Stimulated activated CD8-positive, alpha-beta memory T cell treated with anti-CD3 and anti-CD28 coated beads, Interleukin-15, amount 100 ng/mL, for 4 hours (primary cell): ENCODE measurements at places on chromosomes 4 and X.

- DNase-seq: no peak
Observed at GRCh38 chr4:79317711-79318110, 8.2 kb downstream of the NAA11 start.

DNA sequence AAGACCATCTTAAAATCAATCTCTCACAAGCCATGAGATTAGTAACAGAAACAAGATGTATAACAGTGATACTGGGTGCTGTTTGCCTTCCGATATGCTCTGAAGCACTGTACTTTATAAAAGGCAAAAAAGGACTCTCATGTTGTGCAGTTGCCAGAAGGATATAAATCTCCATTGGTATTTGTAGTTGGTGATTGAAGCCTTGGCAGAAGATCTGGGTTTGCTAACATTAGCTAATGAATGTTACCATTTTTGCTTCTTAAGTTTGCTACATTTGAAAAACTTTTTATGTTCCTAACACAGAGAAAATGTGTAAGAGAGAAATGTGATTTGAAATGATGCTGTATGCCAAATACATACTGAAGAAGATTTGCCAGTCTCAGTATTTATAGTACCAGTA is 44.4 kb downstream of the RAP1GDS1 start:
- no peak for DNase-seq

- DNase-seq: no peak
Observed at GRCh38 chr4:150581641-150582051, 305 bp upstream of the MAB21L2 start.

- DNase-seq: no peak
Observed at GRCh38 chr4:62210486-62210885, 1010.4 kb downstream of the ADGRL3 start.

DNA sequence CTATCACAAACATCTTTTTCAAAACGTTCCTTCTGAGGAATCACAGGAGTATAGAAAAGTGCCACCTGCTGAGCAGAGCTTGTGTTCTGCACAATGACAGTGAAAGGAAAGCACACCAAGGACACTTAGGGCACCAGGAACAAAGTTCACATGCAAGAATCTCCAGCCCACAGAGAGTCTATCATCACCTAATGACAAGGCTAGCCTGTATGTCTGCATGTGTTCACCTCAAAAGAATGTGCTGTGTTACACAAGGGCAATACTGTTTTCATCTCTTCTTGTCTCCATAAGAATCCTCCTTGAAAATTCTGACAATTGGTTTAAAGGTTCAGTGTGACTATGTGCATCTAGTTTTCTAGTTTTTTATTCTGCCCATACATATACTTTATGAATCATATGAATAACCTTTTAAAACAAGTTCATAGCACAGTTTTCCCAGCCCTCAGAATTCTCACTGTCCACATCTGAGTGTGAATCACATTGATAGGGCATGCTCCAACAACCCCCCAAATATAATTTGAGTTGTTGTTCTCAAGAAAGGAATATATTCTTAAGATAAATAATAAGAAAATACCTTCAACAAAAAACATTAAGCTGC is 118.0 kb downstream of the PWWP3B start:
- DNase-seq: no peak

- DNase-seq: no peak
Observed at GRCh38 chr4:41156574-41156973, 57.8 kb downstream of the APBB2 start.

- no peak for DNase-seq
Observed at GRCh38 chr4:73387552-73387951, 16.5 kb upstream of the ALB start.

DNA sequence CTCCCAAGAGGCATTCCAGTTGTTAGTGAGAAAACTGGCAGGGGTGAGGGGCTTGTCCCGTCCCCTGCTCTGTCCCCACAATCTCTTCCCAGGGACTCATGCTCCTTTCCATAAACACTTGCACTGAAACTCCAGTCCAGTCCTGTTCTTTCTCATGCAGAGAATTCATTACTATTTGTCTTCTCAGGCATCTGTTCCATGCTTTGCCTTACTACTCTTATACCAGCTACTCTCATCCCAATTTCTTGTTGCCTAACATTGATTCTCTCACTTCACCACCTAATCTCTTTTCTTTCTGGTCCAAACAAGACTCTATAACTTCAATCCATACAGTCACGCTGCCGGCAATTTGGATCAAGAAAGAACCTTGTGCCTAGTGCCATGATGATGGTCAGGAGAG is 97.1 kb upstream of the VEGFC start:
- DNase-seq: no peak

- DNase-seq: no peak
Observed at GRCh38 chr4:154529728-154530519, 20.3 kb downstream of the PLRG1 start.

DNA sequence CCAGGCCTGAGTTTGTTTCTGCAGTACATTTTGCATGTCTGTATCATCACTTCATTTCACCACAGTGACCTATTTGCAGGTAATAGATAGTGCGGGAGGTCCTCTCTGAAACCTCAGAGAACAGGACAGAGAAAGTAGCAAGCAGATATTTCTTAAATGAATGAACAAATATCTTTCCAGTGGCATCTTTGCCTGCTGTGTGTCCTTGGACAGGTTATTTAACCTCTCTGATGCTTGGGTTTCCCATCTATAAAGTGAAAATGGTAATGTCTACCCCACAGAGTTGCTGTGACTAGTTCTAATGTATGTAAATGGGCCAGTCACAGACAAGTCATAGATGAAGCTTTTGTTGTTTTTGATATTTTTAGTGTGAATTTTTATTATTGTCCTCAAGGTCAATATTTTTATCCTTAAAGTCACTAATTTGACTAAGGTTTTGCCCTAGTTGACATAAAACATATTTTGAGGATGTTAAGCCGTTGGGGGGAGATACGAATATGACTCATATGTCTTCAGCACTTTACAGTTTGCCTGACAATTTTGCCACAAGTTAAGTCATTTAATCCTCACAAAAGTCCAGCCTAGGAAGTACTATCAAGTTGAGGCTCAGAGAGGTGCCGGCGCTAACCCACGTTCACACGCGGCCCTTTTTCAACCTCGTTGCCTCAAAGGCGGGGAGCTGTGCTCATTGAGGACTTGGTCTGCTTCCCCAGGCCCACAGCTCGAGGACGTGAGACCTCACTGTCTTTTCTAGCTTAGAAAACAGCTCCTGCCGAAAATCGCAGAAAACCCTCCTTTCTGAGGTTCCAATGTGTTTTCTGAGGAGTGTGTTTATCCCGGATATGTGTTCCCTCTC is 126.7 kb upstream of the STX18 start:
- DNase-seq: no peak

DNA sequence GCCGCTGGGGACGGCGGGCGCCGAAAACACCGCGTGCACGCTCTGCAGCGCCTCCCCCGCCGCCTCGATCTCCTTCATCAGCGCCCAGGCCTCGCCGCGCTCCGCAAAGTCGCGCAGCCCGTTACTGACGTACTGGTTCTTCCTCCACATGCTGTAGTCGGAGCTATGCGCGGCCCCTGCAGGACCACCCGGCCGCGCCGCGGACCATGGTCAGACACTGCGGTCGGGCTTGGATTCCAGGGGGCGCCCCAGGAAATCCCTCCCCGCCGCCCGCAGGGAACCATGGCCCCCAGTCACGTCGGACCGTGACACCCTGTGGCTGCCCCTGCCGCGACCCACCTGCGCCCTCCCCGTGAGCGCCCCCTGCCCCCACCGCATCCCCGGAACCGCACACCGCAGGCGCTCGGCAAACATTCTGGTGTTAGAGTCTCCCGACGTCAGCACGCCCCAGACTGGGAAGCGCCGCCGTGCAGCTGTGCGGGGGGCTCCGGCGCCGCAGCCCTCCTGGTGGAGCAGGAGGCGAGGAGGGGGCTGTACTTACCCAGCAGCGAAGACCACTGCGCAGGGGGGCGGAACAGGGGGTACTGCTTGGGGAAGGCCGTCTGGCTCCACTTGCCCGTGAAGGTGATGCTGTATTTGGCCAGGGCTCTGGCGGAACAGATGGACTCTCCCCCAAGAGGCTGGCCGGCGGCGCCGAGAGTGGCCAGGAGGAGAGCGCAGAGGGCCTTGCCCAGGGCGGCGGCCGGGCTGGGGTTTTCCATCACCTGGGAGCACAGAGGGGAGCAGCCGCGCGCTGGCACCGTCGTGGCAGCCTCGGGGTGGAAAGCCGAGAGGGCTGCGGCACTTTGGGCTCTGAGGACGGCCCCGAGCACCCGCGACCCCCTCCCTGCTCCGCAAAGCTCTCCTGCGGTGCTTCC is 814 bp downstream of the SPON2 start:
- no peak for DNase-seq

DNA sequence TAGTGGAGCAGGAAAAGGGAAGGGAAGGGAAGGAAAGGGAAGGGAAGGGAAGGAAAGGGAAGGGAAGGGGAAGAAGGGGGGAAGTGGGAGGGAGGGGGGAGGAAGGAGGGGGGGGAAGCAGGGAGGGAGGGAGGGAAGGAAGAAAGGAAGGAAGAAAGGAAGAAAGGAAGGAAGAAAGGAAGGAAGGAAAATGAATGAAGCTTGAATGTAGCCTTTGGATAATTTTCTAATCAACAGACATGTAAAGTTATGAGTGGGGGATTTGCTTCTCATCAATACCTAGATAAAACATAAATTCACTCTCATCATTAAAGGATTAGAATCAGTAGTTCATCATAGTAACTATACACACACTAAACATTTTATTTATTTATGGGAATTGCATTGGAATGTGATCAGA is 446.9 kb upstream of the FAM241A start:
- no peak for DNase-seq
